ENCODE measurements at places on chromosomes 12 and 14. TPM values are rescaled to one million over a fixed set of nuclear protein-coding genes. Genes with fewer than 3 reads are reported as not detected.

GRCh38 chr12:132872975-132873421, 14.4 kb downstream of the CHFR start:
- no peak for DNase-seq

GRCh38 chr12:113071135-113072112, 14.9 kb downstream of the DTX1 start:
- DNase-seq, result no peak

DNA sequence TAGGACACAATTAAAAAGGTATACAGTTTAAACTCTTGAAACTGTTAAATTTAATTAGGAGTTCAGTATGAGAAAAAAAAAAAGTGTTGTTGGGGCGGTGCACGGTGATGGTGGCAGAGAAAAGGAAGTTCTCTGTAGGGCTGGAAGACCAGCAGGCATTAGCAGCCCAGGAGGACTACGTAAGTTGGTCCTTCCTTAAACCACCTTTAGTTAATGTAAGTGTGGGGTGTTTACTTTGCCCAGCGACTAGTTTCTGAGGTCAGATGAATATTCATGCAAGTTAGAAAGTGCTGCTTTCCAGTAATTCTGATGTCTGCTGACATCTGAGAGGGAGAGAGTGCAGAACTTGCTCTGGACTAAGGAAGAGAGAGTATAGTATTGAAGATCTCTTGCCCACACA, 54.9 kb downstream of the NKX2-1 start:
- no peak for DNase-seq

DNA sequence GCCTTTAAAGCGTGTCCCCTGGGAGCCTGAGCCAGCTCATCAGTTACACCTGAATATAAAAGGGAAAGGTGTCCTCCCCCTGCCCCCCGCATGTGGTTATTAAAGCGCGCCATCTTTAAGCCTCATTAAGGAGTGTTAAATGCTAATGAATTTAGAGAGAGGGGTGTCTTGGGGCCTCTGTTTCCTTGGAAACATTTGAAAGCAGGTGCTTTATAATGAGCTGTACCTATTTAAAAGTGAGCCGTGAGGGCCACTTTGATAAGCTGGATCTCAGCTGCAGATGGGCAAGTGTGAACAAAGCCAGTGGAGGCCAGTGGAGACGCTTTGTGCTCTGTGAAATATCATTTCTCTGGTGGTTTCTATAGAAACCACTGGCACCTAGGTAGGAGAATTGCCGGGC, 84.0 kb downstream of the BEGAIN start:
- DNase-seq, result no peak

GRCh38 chr12:6263931-6264330, 46.6 kb upstream of the PLEKHG6 start:
- DNase-seq, result no peak

- DNase-seq, result no peak
These were observed 15.9 kb downstream of the ATP6V1D start for GRCh38 chr14:67343601-67344230.

DNA sequence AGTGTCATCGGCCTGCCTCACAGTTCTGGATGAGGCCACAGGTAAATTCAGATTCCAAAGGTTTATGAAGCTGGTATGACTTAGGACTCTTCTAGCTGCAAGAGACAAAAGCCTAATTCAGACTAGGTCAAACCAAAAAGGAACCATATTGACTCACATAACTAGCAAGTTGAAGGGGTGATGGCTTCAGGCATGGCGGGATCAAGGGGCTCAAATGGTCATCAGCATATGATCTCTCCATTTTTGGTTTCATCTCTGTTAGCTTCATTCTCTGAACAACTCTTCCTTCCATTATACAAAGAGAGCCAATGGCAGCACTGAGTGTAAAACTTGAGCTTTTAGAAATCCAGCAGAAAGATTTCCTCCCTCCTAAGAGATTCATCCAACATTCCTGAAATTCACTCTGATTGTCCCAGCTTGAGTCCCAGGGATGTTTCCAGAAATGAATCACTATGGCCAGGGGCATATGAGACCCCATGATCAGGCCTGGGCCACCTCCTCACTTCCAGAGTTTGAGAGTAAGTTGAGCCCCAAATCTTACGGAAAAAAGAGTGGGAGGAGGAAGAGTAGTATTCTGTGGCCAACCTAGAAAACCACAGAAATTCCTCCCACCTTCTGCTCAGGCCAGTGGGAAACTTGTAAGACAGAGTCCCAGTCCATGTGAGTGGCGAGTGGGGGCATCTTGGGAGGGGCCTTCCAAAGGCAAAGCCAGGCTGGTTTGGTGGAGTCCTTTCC, 2.0 kb upstream of the MAP1LC3B2 start:
- no peak for DNase-seq

- no peak for DNase-seq
These were observed 240.5 kb downstream of the ADGRD1 start for GRCh38 chr12:131194166-131194565.

DNA sequence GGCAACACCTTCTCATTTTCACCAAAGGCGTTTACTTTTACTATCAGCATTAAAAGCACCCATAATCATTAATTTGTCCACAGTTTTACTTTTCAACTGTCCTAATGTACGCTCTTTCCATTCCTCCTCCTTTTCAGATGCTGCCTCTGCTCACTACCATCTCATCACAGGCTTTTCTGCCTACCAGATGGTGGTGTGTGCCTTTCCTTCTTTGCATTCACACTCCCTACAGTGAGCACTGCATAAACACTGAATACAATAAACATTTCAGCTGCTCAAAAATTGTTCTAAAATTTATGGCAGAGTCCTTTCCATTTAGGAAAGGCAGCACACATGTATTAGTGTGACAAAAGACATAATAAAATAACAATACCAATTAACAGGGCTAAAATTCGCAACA, 435.7 kb downstream of the GXYLT1 start:
- no peak for DNase-seq

PLEKHD1 gene
- total RNA-seq, result 0.16 TPM

FGD4 gene
- 23.1 TPM for total RNA-seq

PTPRB gene
- 31.4 TPM for total RNA-seq

RERG gene
- 5.5 TPM for total RNA-seq

AGAP2 gene
- 10.7 TPM for total RNA-seq

GMFB gene
- total RNA-seq, result 18.8 TPM

PCED1B gene
- total RNA-seq, result 9.5 TPM

Measured in heart left ventricle (tissue), 16 donors.